ENCODE measurements at places on chromosomes 2 and 18.

GRCh38 chr2:30620102-30620501 is 173.1 kb downstream of the LCLAT1 start:
- DNase-seq, result no peak

DNA sequence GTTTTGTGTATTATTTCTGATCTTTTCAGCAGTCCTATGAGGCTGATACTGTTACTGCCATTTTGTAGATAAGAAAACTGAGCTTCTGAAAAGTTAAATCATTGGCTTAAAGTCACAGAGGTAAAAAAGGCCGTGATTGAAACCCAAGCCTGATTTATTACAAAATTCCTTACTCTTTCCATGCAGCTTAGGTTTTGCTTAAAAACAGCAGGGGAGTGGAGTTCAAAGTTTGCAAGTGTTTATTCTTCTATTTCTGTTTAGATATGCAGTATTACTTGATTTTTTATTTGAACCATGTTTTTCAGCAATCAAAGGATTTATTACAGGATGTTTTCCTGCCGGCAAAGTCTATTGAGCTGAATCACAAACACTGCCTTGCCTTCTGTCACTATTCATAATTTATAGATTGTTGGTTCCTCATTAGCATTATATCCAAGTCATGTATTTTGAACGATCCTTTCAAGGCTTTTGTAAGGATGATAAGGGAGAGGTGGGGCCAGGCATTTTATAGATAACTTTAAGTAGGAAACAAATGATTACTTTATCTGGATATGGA is 31.9 kb upstream of the MSTN start:
- DNase-seq, result no peak

DNA sequence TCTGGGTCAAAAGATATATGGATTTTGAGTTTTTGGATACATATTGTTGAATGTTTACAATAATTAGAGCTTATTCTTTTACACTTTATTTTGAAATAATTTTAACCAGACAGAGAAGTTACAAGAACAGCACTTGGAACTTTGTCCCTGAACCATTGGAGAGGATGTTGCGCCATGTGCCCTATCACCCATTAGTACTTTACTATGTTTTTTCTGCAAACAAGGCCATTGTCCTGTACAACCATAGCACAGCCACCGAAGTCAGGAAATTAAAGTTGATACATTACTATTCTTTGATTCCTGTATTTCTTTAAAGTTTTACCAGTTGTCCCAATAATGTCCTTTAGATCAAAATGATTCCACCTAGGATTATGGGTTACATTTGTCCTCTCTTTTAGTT is 188.8 kb downstream of the ACKR3 start:
- no peak for DNase-seq

GRCh38 chr2:134482131-134482723 is 228.4 kb downstream of the MGAT5 start:
- DNase-seq, result no peak

- no peak for DNase-seq
Measured at GRCh38 chr2:76330865-76331264, 620.1 kb upstream of the GCFC2 start.

DNA sequence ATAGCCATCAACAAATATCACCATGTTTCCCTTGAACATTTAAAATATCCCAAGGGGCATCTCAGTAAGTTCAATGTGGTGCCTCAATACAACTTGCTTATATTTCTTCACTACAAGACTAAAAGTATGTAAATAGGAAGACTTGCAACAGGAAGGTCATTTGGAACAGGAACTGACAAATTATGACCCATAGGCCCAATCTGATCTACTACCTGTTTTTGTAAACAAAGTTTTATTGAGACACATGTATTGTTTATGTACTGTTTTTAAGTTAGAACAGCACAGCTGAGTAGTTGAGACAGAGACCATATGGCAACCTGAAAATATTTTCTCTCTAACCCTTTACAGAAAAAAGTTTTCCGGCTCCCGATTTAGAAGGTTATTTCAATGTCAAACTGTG is 154.8 kb upstream of the TFPI start:
- DNase-seq, result no peak

GRCh38 chr2:20023688-20024087 is 11.2 kb upstream of the MATN3 start:
- no peak for DNase-seq

DNA sequence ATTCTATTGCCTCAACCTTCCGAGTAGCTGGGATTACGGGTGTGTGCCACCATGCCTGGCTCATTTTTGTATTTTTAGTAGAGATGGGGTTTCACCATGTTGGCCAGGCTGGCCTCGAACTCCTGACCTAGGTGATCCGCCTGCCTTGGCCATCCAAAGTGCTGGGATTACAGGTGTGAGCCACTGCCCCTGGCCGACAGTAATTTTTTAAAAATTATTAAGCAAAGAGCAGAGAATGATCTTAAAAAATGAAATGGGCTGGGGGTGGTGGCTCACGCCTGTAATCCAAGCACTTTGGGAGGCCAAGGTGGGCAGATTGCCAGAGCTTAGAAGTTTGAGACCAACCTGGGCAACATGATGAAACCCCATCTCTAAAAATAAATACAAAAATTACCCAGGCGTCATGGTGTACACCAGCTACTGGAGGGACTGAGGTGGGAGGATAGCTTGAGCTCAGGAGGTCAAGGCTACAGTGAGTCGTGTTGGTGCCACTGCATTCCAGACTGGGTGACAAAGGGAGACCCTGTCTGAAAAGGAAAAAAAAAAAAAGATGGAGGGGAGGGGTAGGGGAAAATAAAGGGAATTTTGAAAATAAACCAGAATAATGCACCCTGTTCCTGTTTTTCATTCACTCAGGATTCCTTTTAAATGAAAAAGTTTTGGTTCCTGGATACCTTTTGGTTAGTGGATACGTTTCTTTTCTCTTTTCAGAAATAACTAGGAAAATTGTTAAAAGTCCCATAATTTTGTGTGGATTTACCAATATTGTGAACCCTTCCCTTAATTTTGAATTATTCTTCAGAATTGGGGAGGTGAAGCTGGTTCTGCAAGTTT is 33.9 kb downstream of the MAP4K4 start:
- no peak for DNase-seq

DNA sequence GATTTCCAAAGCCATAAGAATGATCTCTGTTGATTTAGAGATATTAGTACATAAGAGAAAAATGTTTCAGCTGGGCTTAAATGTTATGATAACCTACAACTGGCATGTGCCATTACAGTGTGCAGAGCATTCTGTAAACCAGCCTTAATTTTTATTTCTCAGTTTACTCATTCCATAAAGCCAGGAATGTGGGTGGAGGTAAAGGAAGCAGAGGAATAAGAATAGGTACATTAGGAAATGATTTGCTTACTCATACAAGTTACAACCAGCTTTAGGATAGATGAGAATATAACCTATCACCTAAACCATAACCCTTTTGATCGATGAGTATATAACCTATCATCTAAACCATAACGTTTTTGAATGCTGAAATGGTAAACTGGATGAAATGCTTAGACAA is 1394.7 kb upstream of the ACVR2A start:
- DNase-seq, result no peak

DNA sequence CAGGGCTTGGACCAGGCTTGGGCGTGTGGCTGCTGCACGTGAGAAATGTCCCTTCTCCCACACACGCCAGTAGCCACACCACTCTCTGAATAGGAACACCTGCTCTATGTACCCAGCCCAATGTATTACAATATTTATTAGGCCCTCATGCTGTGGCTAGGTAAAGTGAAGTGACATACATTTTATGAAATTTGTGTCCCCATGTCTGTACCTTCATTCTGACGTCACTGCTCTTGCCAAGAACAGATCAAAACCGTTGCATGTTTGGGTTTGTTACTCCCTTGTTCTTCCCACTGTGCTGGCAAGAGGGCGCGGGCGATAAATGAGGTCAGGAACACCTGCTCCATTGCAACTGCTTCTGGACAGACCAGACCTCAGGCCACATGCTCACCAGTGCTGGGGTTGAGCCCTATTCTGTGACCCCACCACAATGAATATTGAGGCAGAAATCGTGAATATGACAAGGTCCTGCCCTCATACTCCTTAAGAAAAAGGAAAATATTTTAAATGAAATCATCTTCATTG is 436.4 kb upstream of the SALL3 start:
- DNase-seq, result no peak

- DNase-seq, result no peak
Measured at GRCh38 chr2:216804357-216805350, 55.2 kb downstream of the TNP1 start.

DNA sequence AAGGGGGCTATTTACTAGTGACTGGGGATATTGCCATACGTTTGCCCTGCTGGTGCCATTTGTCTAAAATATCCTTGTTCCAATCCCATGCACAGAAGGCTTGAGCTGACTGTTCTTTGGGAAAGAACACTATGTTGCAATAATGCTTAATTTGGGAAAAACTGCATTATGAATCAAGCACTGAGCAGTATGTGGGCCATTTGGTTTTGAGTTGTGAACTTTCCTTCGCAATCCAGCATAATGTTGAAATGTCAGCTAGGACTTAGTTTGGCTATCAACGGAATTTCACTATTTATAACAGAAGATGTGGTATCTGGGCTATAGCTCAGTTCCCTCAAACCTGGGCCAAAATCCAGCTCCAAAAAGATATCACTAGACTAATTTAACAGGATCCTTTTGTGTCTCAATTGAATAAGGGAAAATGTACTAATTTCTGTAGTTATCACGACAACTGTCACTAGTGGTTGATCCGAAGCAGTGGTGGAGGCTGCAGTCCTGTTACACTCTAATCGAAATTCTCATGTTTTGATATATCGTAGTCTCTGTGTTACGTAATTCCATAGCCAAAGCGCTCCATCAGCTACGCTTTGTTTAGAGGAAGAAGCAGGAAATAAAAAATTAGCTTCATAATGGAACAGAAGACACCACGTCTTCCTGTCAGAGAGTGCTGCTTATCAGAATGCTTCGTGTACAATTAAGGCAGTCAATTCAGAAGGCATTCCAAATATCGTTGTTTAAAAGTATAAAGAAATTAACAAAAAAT is 686.8 kb upstream of the SALL3 start:
- no peak for DNase-seq

DNA sequence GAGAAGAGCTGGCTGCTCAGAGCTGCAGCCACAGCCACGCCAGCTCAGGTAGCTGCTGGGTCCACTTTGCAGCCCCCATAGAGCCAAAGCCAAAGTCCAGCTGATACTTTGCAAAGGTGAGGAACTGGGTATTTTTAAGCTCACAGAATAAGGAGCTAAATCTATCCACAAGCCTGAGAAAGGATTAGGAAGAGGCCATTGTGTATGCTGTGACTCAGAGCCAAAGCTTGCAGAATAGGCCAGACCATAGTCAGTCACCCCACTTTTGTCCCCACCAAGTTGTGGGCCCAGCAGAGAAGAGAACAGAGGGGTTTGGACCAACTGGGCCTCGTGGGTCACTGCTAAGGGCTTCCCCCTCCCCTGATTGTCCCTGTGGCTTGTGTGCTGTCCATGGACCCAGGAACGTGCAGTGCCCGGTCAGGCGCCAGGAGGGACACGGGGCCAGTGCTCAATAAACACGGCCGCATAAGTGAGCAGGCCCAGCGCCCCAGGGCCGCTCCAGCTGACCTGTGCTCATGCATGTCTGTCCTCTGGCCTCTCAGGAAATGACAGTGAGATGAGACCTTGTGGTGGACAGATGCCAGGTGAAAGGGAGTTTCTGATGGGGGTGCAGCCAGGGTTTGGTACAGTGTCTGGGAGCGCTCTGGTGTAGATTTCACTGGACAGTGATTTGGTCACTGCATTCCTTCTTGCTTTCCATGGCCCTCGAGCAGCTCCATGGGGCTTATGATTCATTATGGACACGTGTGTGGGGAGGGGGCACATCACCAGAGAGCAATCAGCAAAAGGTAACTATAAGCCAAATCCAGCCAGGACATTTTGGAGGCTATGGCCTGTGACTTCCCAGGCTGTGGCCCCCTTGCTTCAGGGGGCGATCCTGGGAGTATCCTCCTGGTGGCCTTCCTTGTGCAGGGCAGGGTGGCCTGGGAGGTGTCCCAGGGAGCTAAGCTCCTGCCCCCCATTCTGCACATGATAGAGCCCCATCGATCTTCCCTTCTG is 31.3 kb downstream of the MAL start:
- no peak for DNase-seq

DNA sequence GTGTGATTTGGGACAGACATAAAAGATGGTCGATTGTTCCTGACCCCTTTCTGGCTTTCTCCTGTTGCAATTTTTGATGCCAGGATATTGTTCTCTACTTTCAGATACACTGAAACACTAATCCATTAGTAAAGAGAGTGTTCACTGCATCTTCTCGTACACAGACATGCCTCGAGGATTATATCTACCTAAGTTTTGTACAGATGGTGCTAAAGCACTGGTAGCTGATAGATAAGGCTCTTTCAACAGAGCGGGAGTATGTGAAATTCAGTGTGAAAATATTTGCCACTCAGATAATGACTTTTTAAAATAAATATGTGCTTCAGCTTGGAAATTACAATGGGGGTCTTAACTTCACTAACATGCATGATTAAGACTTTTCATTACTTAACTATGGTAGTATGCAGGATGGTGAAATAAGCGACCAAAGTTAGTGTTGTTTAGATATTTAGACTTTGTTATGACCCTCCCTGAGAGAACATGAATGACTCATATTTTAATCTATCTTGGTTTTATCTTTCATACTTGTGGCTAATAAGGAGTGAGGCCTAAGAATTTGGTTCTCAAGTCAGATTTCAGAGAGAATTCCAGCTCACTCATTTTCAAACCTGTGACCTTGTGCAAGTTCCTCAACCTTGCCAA is 474.9 kb downstream of the NRXN1 start:
- no peak for DNase-seq

DNA sequence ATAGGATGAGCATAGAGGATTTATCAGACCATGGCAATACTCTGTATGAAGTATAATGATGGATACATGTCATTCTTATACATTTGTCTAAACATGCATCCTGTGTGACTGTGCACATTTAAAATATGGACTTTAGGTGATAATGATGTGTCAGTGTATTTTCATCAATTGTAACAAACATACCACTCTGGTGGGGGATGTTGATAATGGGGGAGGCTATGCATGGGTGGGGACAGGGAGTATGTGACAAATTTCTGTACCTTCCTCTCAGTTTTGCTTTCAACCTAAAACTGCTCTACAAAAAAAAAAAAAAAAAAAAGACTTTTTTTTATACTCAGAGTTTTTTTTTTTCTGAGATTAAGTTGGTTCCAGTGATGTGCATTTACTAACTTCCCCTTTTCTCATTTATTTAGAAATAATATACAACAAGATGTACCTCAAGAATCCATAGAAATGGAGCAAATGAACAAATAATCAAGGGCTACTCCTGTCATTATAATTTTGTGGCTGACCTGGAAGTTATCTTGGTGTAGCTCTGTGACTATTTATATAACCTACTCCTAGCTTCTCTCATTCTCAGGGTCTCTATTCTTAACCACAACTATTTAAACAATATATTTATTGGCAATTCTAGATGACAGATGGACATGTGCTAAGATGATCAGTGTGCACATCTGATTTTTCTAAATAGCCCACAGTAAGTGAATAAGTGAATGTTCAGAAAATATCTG is 108.9 kb upstream of the ITGA4 start:
- DNase-seq, result no peak

- no peak for DNase-seq
Measured at GRCh38 chr18:79406708-79407107, 11.0 kb downstream of the NFATC1 start.

DNA sequence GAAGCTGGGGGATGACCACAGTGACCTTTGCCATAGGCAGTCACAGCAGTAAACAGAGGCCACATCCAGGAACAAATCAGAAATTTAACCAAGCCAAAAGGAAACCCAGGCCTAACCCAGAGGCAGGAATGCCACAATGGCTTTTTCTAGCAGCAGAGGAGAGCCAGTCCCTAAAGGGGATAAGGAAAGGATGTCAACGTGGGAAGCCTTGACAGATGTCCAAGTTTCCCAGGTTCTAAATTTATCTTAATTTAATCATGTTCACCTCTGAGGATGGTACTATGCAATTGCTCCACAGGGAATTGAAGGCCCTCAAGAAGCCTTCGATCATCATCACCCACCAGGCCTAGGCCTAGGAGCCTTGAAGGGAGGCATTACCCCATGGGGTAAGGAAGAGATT is 374.7 kb downstream of the TNS1 start:
- DNase-seq, result no peak

Measured in activated CD8-positive, alpha-beta memory T cell treated with anti-CD3 and anti-CD28 coated beads, Interleukin-2, amount 50 U/mL, for 48 hours (primary cell).